ENCODE measurements at places on chromosomes 13 and 19.

DNA sequence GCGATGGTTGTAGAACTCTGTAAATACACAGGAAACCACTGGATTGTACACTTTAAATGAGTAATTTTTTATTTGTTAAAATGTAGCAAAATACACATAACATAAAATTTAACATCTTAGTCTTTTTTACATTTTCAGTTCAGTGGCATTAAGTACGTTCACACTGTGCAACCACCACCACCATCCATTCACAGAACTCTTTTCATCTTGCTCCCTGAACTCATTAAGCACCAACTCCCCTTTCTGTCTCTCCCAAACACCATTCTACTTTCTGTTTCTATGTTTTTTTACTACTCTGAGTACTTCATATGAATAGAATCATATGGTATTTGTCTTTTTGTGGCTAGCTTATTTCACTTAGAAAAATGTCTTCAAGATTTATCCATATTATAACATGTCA is 2.7 kb upstream of the UBL3 start:
- no peak for DNase-seq

DNA sequence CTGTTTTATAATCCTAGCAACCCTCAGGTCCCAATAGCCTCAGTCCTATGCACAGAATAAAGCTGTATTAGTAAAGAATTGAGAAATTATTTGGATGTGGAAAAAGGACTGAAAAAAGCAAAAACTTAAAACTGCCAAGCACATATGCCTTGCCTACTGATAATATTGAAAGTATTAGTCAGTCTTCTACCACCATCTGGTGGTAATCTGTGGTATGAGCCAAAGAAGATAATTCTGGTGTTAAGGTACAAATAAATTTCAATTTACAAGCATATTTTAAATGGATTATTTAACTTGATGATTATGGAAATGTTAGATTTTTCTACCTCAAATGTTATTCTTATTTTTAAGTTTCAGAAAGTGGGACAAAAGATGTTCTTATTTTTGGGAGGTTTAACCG is 460.3 kb upstream of the KLHL1 start:
- peak; percentile 77 for DNase-seq

- DNase-seq = no peak
Measured at GRCh38 chr13:100528353-100528752, 60.2 kb downstream of the GGACT start.

- DNase-seq = peak; percentile 98
Measured at GRCh38 chr19:8423817-8424223, 10.7 kb downstream of the MARCHF2 start.

DNA sequence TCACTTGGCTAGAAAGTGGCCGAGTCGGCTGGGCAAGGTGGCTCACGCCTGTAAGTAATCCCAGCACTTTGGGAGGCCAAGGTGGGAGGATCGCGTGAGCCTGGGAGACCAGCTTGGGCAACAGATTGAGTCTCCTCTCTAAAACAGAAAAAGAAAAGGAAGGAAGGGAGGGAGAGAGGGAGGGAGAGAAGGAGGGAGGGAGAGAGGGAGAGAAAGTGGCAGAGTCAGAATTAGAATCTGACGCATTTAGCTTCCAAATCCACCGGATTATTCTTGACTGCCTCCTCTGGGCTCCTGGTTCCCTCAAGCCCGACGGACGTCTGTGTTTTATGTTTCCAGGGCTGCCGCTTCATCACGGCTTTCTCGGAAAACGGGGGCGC is 22.5 kb downstream of the LRFN3 start:
- DNase-seq = no peak

DNA sequence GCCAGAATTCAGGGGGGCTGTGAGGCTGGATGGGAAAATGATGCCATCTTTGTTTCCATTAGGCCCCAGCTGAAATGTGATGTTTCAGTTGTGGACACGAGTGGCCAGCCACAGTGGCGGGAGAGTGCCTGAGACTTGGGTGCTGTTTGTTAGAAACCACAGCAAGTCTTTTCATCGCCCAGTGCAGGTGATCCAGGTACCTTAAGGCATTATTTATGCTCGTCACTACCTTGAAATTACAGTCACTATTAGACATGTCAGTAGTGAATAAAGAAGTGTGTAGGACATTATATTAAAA is 82.5 kb upstream of the TM9SF2 start:
- no peak for DNase-seq

DNA sequence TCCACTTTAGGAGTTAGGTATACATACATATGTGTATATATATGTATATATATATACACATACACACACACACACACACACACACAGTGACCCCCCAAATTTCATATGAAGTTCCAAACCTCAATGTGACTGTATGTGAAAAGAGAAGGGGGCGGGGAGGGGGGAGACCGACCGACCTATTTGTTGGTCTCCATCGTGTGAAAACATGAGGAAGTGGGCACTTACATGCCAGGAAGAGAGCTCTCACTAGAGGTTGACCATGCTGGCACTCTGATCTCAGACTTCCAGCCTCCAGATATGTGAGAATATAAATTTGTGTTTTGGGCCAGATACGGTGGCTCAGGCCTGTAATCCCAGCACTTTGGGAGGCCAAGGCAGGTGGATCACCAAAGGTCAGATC is 24.6 kb downstream of the ZNF562 start:
- no peak for DNase-seq

- no peak for DNase-seq
Measured at GRCh38 chr19:48630296-48631063, 6.7 kb downstream of the DBP start.

DNA sequence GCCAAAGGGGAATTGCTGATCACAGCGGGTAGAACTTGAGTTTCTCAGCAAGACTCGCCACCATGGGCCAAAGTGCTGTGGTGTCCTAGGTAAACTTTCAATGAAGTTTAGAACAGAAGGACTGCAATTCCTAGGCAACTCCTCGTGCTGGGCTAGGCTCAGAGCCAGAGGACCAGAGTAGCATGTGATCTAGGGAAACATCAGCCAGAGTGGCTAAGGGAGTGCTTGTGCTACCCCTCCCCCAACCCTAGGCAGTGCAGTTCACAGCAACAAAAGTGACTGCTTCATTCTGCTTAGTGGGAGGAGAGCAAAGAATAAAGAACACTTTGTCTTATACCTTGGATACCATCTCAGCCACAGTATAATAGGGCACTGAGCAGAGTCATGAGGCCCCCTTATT is 1658.6 kb upstream of the MIR17HG start:
- no peak for DNase-seq

DNA sequence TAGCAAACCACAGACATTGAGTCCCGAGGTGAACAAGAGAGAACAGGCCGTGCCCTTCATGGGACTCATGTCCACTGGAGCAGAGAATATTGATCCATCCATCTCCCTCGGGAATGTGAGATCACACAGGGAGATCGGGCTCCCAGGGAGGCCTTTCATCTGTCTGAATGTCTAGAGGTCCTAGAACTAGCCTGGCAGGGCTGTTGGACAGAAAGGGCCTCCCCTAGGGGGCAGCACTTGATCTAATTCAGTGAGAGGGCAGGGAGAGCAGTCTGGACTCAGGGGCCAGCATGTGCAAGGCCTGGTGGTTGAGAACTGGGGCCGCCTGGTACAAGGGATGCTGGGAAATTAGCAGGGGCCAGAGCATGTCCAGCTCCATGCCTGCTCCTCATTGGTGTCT is 4.3 kb downstream of the RUVBL2 start:
- peak; percentile 57 for DNase-seq
